ENCODE measurements at places on chromosomes 16 and 17.

DNA sequence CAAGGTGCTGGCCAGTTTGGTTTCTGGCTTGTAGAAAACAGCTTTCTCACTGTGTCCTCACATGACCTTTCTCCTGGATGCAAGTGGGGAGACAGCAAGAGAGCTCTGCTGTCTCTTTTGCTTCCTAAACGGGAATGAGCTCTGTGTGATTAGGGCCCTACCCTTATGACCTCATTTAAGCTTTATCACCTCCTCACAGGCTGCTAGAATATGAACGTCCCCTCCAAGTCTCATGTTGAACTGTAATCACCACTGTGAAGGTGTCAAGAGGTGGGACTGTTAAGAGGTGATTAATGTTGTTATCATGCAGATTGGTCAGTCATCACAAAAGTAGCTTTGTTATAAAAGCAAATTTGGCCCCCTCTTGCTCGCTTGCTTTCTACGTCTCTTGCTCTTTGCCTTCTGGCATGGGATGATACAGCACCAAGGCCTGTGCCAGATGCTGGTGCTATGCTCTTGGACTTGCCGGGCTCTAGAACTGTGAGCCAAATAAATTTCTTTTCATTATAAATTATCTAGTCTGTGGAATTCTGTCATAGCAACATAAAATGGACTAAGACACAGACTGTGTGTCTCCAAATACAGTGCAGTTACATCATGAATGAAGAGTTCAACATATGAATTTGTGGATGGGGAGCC lies 14.8 kb upstream of the POLR3E start:
- DNase-seq = no peak

DNA sequence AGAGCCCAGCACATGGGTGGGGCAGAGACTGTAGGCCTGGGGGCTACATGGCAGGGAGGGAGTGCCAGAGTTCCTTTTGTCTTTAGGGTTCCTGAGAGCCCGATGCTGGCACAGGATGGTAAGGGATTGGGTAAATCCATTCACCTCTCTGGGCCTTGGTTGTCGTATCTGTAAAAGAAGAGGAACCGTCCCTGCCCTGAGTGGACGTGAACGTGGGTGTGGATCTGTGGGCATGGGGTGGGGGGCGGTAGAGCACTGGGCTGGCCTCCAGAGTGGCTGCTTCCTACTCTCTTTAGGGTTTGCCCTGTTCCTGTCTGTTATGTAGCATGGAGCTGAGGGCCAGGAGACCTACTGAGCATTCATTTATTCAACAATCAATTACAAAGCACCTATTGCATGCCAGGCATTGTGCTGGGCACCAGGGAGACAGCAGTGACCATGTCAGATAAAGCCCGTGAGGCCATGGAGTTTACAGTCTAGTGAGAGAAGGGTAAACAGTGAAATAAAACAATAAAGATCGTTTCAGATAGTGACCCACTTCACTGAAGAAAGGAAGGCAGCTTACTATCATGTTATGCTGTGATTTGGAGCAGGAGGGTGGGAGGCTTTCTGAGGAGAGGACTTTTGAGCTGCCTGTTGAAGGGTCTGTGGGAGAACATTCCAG lies 13.1 kb upstream of the TCAP start:
- DNase-seq = no peak

- no peak for DNase-seq
Observed at GRCh38 chr17:4221163-4221562, 42.6 kb downstream of the ANKFY1 start.

DNA sequence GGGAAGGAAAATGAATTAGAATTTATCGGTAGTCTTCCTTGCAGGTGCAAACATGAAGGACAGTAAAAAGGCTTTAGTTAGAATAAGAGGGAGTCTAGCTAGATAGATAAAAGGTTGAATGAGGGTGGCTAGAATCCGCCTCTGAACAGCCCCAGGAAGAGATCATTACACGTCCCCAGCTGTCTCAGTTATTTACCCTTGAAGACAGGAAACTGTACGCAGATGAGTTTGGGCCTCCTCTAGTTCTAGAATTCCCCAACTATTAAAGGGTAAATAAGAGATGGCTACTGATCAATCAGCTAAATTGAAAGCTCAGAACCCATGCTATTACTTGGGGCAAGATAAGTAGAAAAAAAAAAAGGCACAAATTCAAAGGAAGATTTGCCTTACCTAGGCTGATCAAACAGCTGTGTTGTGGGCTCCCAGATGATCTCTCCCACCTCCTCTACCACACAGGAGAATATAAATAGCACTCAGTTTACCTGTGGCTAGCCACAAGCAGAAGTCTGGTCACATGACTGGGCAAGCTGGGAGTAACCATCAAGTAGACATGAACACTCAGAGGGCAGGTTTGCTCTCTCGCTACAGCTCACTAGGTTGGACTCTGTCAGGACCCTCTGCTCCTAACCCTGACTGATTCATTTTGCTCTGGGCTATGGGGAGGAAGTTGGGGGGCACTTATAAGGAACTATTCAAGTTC lies 17.0 kb downstream of the FAM117A start:
- DNase-seq = no peak

DNA sequence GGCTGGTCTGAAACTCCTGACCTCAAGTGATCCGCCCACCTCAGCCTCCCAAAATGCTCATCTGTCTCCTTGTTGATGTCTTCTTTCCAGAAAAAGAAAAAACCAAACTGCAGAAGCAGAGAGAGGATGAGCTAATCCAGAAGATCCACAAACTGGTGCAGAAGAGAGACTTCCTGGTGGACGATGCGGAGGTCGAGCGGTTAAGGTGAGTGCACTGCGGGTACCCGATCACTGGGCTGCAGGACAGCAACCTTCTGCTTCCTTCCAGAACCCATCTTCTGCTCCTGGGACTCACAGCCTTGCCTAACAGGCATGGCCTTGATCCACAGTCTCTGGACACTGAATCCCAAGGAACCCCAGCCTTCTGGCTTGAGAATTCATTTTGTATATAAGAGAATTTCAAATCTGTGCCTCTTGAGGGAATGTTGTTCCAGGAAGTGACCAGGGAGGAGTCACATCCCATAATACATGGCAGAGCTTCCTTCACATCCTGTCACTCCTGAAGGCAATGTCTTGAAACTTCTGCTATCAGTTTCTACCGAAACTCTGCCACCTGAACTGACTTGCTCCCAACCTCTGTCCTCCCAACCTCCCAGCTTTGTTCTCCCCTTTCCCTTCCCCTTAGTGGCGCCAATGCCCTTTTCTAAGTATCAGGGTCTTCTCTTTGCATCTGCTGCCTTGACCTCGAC lies 61.7 kb downstream of the MARF1 start:
- no peak for DNase-seq

DNA sequence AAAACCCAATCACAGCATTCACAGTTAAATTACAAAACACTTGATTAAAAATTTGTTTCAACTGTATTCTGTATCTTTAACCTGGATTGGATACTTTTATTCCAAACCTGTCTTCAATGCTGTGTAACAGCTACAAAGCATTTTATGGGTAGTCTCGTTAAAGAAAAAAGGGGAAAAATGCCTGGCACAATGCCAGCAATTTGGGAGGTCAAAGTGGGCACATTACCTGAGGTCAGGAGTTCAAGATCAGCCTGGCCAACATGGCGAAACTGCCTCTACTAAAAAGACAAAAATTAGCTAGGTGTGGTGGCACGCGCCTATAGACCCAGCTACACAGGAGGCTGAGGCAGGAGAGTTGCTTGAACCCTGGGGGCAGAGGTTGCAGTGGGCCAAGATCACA lies 4.0 kb downstream of the GNA13 start:
- no peak for DNase-seq

- DNase-seq = no peak
Observed at GRCh38 chr17:82751171-82751570, 694 bp upstream of the TBCD start.

DNA sequence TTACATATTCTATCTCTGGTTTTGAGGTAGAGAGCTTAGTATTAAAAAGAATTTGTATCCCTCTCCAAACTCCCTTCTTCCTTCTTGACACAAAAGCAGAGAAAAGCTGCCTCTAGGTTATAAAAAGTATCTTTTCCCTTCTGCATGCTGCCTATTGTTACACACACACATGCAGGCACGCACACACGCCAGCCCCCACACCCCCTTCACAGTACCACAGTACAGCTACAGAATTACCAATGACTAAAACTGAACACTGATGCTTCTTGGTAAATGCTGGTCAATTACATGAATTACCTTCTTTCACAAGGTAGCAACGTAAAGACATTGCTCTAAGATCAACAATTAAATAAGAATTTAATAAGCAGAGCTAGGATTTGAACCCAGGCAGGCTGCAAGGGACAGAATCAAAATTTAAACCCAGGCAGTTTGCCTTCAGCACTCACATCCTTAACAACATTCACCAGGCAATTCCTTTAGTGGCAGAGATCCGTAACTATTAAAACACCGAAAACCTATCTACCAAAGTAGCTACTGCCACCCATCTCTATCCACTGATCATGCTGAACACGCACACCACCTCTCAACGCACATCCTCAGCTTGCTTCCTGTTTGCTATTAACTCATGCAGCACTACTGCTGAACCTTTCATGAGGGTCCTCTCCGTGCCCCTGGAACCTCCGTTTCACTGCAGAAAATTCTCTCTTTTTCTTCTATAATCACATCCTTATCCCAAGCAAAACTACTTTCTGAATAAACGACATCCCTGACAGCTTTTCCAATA lies 37.8 kb downstream of the YWHAE start:
- no peak for DNase-seq

- no peak for DNase-seq
Observed at GRCh38 chr17:52201767-52202519, 43.4 kb upstream of the CA10 start.

GRCh38 chr17:50440172-50440837 lies 14.3 kb downstream of the ACSF2 start:
- DNase-seq = no peak

- no peak for DNase-seq
Observed at GRCh38 chr17:77320485-77321256, 179.9 kb downstream of the SEC14L1 start.

- DNase-seq = no peak
Observed at GRCh38 chr17:81241648-81242420, 2.7 kb downstream of the NDUFAF8 start.

- no peak for DNase-seq
Observed at GRCh38 chr16:23061669-23062068, 87.6 kb downstream of the USP31 start.

- DNase-seq = no peak
Observed at GRCh38 chr16:89607937-89608740, 5.3 kb upstream of the DPEP1 start.

DNA sequence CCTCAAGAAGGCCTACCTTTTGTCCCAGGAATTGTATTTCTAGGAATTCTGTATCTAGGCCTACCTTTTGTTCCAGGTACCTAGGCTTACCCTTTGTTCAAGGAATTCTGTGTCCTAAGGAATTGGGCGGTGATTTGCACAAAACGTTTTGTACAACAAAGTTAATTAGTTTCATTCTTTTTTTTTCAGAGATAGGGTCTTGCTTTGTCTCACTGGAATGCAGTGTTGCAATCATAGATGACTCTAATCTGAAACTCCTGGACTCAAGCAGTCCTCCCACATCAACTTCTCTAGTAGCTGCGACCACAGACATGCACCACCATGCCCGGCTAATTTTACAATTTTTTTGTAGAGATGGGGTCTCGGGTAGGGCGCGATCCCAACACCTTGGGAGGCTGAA lies 7.0 kb downstream of the CDR2L start:
- no peak for DNase-seq

DNA sequence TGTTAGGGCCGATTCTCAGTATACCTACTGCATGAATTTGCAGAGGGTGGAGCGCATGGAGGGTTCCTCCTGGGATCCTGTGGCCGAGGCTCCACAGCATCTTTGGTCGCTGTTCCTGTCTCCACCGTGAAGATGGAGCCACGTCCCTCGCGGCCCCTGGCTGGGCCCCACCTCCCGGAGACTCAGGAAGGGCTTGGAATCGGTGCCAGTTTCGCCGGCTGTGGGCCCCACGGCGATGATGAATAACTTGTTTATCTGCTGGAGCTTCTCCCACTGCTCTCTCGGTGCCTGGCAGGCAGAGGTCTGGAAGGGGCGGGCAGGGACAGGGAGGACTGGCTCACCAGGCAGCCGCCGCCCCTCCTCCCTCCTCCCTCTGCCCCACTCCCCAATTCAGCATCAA lies 8.1 kb downstream of the SLC5A11 start:
- no peak for DNase-seq

GRCh38 chr17:21298056-21298982 lies 13.8 kb downstream of the MAP2K3 start:
- DNase-seq = no peak

DNA sequence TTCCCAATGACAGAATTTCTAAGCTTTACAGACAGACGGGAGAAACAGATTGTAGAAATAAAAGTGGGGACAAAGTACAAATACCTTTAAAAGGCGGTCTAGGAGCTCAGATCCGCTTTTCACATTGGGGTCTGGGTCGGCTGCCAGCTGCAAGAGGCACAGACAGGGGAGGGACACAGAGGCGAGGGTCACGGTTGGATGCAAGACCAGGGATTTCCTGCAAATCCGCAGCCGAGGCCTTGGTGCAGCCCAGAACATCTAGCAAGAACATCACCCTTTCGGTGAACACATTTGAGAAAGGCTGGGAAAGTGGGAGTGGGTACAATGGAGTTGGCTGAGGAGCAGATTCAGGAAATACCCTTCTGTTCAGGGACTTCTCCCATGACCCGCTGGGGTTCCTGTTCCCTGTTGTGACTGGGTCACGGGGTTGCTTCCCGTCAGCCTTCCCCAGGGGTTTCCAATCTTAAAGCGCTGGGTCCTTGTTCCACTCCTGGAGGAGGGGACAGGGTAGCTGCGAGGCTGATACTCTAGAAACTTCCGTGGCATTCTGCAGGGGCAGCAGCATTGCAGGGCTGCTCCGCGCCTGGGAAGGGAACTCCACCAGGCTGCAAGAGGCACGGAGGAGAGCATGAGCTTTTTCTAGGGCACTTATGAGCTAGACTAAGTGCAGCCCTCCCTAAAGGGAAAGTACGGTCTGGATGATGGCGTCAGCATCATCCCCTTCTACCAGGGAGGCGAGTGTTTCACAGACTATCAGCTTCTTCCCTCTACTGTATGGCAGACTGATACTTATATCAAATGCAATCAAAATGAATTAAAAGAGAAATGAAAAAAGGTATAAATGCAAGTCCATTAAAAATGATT lies 16.0 kb downstream of the VAC14 start:
- no peak for DNase-seq

- DNase-seq = no peak
Observed at GRCh38 chr17:57004944-57005579, 27.1 kb downstream of the SCPEP1 start.

- DNase-seq = no peak
Observed at GRCh38 chr16:81486540-81487061, 42.0 kb downstream of the CMIP start.

GRCh38 chr17:7982173-7982572 lies 20.2 kb upstream of the GUCY2D start:
- DNase-seq = no peak

- DNase-seq = no peak
Observed at GRCh38 chr17:77332034-77332971, 191.5 kb downstream of the SEC14L1 start.

All from AG04449 (cell line).